ENCODE measurements at places on chromosomes 3 and 15.

DNA sequence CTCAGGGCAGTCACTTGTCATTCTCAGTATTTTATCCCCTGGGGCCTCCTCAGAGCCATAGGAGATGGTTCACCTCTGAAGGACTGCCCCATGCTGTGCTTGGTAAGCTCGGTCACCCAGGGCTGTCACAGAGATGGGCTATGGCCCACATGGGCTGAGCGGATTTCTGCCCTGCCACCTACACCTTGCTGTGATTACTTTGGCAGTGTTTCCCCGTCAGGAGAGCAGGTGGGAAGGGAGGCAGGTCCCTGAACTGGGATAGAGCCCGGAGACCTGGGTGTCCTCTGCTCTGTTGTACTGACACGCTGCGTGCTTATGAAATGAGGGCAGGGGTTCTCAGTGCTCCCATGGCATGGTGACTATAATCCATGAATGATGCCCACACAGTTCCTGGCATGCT is 48.9 kb downstream of the APBA2 start:
- no peak overlapping the region for H3K27ac ChIP-seq
- H3K4me3 ChIP-seq = no peak overlapping the region
- no peaks in the 10 kb centered on the region for H3K36me3 ChIP-seq
- no peaks in the 10 kb centered on the region for H3K27me3 ChIP-seq
- no peak for DNase-seq
- H3K4me1 ChIP-seq = no peaks in the 10 kb centered on the region

DNA sequence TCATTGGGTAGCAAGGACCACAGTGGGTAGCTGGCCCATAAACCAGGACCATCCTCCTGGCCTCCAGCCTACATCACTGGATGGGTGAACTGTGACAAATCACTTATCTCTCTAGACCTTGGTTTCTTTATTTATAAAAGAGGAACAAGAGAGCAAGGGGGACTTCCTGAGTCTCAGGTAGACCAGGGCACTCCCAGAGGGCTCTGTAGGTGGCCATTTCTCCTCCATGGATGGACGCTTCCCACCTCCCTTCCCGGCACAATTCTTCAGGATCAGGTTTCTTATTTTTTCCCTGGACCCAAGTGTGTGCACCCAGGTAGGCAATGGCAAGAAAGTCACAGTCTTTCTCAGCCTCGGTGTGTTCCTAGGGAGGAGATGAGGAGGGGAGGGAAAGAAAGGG is 41.4 kb upstream of the SPATA12 start:
- H3K4me3 ChIP-seq = no peak overlapping the region
- H3K4me1 ChIP-seq = peaks cover 16% of the 10 kb centered on the region
- no peaks in the 10 kb centered on the region for H3K27me3 ChIP-seq
- DNase-seq = no peak
- no peaks in the 10 kb centered on the region for H3K36me3 ChIP-seq

GRCh38 chr15:64705006-64705405 is 70.4 kb downstream of the RBPMS2 start:
- DNase-seq = no peak
- no peak overlapping the region for H3K4me3 ChIP-seq
- H3K27me3 ChIP-seq = no peaks in the 10 kb centered on the region

GRCh38 chr3:36476286-36476942 is 96.1 kb downstream of the STAC start:
- H3K27me3 ChIP-seq = no peaks in the 10 kb centered on the region
- no peak overlapping the region for H3K27ac ChIP-seq
- no peaks in the 10 kb centered on the region for H3K4me1 ChIP-seq

GRCh38 chr3:180707896-180708295 is 28.6 kb upstream of the CCDC39 start:
- H3K36me3 ChIP-seq = no peaks in the 10 kb centered on the region
- no peaks in the 10 kb centered on the region for H3K27me3 ChIP-seq
- DNase-seq = no peak
- H3K4me1 ChIP-seq = no peaks in the 10 kb centered on the region
- no peak overlapping the region for H3K4me3 ChIP-seq

DNA sequence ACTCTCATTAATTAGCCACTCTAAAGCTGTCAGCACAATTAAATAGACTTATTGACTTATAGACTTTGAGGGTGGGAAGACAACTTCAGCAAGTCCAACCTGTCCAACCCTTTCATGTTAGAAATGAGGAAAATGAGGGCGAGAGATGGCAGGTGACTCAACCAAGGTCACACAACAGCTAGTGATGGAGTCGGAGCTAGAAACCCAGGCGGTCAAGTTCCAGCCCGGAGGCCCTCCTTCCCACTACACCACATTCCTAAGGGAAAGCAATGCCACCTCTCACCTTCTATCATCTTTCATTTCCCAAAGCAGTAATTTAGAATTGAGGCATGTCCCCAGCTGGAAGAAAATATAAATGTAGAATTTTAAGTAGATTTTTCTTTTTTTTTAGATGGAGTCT is 28.7 kb downstream of the SEMA5B start:
- DNase-seq = no peak
- no peak overlapping the region for H3K27ac ChIP-seq
- H3K4me3 ChIP-seq = no peak overlapping the region
- no peaks in the 10 kb centered on the region for H3K36me3 ChIP-seq
- no peaks in the 10 kb centered on the region for H3K27me3 ChIP-seq

GRCh38 chr3:15284121-15284889 is 48.1 kb downstream of the SH3BP5 start:
- H3K36me3 ChIP-seq = no peaks in the 10 kb centered on the region
- H3K4me3 ChIP-seq = no peak overlapping the region
- peak; percentile 69 for DNase-seq
- H3K27me3 ChIP-seq = no peaks in the 10 kb centered on the region

DNA sequence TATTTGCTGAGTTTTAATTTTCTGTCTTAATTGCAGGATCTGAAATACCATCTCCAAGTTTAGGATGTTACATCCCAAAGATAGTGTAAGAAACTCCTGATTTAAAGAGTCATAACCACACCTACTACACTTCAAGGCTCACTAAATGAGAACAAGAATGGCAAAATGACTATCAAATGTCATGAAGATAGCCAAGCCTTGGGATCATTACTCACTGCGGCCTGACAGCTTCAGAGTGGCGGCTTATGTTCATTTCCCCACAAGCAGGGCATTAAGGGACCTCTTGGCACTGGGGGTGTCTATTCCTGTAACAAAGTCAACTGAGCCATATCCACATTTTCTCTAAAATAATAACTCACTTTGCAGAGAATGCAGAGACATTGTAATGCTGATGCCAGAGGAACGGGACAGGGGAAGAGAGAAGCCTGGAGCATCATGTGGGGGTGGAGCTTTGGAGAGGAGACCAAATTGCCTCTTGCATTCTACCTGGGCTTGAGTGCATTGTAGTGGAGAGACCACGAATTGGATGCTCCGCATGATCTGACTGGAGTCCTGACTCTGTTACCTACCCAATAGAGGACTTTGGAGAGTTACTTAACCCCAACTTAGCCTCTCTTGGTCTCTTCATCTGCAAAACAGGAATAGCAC is 219.2 kb downstream of the OPA1 start:
- H3K27me3 ChIP-seq = no peaks in the 10 kb centered on the region
- H3K27ac ChIP-seq = no peak overlapping the region
- H3K4me3 ChIP-seq = no peak overlapping the region
- H3K36me3 ChIP-seq = no peaks in the 10 kb centered on the region
- no peaks in the 10 kb centered on the region for H3K4me1 ChIP-seq

DNA sequence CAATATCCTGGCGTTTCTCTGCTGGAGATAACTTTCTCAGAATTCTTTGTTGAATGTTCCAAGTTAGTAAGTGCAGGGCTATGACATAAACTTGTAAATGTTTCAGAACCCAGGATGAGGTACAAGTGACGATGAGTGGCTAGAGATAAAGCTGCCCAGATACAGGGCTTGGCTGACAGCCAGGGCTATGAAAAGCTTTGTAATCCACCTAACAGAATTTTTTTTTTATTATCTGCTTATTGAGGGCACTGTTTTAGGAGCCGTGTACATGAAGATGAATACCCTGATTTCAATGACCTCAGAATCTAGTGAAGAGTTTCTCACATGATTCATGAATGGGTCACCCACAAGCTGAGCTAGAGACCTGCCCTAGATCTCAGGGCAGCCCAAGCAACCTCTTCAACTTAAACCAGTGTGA is 431.4 kb downstream of the DIPK2A start:
- no peaks in the 10 kb centered on the region for H3K27me3 ChIP-seq
- H3K36me3 ChIP-seq = no peaks in the 10 kb centered on the region
- no peak overlapping the region for H3K4me3 ChIP-seq
- no peak for DNase-seq

DNA sequence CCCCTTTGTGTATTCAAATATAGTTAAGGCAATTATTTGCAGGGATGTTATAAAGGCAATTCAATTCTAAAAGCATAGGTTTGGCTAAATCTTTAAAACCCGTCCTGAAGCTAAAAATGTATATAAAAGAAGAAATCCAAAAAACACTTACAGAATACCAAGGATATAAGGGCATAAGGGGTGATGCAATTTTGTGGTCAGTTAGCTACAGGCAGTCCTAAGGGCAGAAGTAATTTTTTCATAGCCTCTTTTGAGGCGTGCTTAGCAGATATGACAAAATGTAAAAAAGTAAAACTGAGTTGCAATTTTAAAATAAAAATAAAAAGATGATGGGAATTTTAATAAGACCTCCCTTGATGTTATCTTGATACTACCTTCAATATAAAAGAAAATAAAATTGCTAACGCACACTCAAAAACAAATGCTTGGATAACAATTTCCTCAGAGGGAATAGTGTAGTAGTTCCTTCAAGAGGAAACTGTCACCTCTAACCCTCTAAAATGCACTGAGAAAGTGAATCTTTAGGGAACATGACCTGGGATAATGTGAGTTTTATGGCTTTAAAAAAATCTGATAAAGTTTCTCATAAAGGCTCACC is 104.2 kb downstream of the MYH15 start:
- no peaks in the 10 kb centered on the region for H3K4me1 ChIP-seq
- H3K36me3 ChIP-seq = no peaks in the 10 kb centered on the region
- H3K27me3 ChIP-seq = no peaks in the 10 kb centered on the region
- H3K4me3 ChIP-seq = no peak overlapping the region
- H3K27ac ChIP-seq = no peak overlapping the region

DNA sequence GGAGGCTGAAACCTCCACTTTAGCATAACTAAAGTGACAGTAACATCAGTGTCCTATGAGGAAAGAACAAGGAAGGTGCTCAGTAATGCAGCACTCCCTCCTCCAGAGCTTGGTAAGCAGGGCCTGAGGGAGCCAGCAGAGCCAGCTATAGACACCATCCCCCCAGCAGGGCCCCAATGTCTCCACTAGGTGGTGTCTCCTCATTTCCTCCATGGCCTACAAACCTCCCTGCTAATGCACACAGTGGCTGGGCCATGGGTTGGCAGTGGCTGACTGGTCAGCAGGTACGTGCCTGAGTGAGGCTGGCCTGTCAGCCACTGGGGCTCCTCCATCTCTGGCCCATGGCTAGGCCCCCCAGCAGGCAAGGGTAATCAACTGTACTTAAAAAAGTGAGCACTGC is 13.6 kb downstream of the MRPS25 start:
- no peak overlapping the region for H3K4me3 ChIP-seq
- no peak for DNase-seq
- H3K36me3 ChIP-seq = peaks cover 76% of the 10 kb centered on the region
- no peak overlapping the region for H3K27ac ChIP-seq
- H3K4me1 ChIP-seq = peaks cover 6% of the 10 kb centered on the region

DNA sequence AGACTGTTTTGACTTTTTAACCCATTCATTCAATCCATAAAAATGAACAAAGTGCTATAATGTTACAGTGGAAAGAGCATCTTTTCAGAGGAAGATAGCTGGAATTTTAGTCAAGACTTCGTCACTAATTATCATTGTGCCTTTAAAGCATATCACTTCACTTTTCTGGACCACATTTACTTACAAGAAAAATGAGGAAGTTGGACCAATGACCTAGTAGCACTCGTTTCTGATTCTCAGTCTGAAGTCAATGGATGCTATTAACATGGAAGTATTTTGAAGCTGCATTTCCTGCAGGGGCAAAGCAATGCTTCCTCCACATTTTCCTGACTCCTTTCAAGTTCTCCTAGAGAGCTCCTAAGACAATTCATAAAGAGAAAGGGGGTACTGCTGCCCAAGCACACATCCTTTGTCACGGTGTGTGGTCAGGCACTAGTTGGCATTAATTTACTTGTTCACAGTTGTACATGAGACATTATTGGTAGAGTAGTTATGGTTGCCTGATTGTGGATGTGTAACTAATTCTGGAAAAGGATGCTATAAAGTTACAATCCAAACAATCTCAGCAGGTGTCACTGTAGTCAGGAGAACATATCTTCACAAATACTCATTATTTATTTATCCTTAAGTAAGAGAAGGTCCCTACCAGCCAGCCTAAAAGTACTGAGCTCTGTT is 1049.1 kb downstream of the FHIT start:
- H3K4me3 ChIP-seq = no peak overlapping the region
- no peaks in the 10 kb centered on the region for H3K27me3 ChIP-seq
- no peak for DNase-seq
- no peaks in the 10 kb centered on the region for H3K4me1 ChIP-seq
- H3K36me3 ChIP-seq = no peaks in the 10 kb centered on the region

GRCh38 chr15:44780608-44781007 is 44.3 kb downstream of the TRIM69 start:
- no peak for DNase-seq
- no peak overlapping the region for H3K4me3 ChIP-seq
- H3K4me1 ChIP-seq = no peaks in the 10 kb centered on the region
- no peaks in the 10 kb centered on the region for H3K27me3 ChIP-seq

GRCh38 chr3:67171841-67172240 is 173.7 kb downstream of the KBTBD8 start:
- H3K4me1 ChIP-seq = no peaks in the 10 kb centered on the region
- no peaks in the 10 kb centered on the region for H3K36me3 ChIP-seq
- no peak overlapping the region for H3K4me3 ChIP-seq
